Kidney glomerular epithelial cell (primary cell): ENCODE measurements at places on chromosomes 3 and 15.

- DNase-seq: peak; percentile 29
Measured at GRCh38 chr3:28667646-28668621, 319.3 kb upstream of the AZI2 start.

DNA sequence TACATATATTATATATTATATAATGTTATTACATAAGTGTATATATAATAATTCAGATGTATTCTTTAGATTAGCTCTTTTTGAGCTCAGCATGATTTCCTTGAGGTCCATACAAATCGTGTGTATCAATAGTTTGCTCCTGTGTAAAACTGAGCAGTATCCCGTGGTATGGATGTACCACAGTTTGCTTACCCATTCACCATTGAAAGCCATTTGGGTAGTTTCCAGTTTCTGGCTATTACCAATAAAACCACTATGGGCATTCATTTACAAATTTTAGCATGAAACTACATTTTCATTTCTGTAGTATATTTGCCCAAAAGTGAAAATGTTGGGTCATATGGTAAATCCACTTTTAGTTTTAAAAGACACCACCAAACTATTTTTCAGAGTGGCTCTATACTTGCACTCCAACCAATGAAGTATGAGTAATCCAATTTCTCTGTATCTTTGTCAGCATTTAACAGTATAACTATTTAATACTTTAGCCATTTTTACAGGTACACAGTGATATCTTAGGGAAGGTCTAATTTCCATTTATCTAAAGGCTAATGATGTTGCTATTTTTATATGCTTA, 1361.4 kb upstream of the GBE1 start:
- DNase-seq: no peak

GRCh38 chr3:184691397-184692231, 20.2 kb downstream of the MAGEF1 start:
- no peak for DNase-seq

DNA sequence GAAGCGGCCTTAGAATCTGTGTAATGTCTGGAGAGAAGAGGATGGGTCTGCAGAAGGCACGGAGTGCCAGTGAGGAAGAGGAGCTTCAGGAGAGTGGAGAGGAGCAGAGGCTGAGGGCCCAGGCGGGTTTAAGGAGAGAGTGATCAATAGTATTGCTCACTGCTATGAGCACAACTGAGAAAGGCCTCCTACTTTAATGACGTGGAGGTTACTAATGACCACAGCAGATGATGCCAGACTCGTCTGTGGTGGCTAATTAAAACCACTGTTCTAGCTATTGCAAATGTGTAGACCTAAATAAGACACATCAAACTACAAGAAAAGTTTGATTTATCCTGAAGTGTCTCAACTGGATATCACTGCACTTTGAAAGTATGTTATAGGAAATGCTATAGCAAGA, 33.2 kb downstream of the MTMR10 start:
- DNase-seq: no peak

DNA sequence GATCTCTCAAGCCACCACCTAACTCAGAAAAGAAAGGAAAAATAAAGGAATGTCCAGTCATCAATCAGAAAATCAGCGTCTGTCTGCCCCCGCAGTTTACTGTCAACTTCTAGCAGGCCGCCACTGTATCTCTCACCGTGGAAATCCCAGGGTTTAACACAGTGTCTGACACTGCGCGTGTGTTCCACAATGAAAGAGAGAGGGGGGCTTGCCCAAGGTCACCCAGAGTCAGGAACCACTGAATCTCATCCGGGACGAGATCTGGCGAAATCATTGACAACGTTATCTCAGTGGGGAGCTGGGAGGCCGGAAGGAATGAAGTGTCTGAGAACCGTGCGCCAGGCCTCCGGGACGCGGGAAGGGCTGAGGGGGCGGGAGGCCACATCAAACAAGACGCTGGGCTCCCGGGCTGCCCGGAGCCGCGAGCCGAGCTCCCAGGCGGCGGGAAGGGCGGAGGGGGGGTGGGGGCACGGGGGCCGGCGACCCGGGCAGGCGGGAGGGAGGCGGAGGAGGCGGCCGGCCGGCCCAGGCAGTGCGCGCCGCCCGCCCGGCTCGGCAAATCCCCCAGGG, 2.2 kb upstream of the HES1 start:
- peak; percentile 84 for DNase-seq

- DNase-seq: no peak
Measured at GRCh38 chr15:22945071-22945470, 35.1 kb downstream of the CYFIP1 start.

- no peak for DNase-seq
Measured at GRCh38 chr3:188595890-188596376, 442.0 kb downstream of the LPP start.

- no peak for DNase-seq
Measured at GRCh38 chr3:44782891-44783290, 21.3 kb downstream of the KIF15 start.

- no peak for DNase-seq
Measured at GRCh38 chr3:64578797-64579196, 109.0 kb downstream of the ADAMTS9 start.

GRCh38 chr3:159791336-159791735, 197.3 kb upstream of the IL12A start:
- no peak for DNase-seq

GRCh38 chr3:42184651-42185443, 81.1 kb downstream of the CCK start:
- DNase-seq: no peak

DNA sequence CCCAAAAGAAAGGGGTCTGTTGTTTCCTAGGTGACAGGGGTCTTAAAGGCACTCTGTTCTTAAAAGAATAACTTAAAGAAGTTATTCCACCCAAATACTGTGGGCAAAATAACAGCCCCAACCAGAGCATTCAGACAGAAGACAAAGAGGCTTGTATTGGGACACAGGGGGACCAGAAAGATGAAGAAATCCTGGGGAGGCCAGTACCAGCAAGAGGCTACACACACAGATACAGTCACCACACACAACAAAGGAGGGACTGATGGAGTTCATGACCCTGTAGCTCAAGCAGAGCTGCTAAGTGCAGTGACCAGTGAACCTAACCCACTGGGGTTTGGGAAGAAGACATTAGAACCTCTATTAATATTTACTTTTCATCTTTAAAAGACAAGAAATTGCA, 59.0 kb downstream of the MTHFS start:
- DNase-seq: no peak

GRCh38 chr3:197181741-197182140, 116.7 kb downstream of the DLG1 start:
- no peak for DNase-seq

DNA sequence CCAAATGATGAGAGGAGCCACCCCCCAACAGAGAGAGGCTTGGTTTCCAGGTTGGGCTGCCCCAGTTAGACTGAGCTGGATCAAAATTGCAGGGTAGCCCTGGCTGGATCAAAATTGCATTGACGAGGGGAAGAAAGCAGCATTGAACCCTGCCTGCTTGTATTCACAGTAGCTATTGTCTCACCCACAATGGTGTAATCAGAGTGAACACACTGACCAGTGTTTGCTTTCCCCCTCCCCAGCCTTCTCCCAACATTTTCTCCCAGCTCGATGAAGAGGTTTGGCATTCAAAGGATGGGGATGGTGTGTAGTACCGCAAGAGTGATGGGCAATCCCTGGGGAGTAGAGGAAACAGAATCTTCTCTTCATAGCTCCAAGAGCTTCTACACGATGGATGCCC, 223.8 kb downstream of the ADAMTS9 start:
- DNase-seq: no peak

DNA sequence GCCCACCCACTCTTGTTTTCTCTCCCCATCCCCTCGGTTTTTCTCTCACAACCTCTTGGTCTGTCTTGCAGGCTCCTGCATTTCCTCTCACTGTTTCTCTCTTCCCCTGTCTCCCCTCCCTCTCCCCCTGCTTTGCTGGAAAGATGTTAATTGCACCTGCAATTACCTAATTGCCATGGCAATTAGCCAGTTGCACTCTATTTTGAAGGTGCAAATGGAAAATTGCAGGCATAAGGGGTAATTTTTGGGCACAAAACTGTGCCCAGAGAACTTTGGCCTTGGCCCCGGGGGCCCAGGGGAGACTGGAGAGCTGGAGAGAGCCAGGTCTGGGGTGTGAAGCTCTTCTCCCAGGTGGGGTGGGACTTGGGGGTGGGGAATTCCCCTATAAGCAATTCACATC, 164.5 kb upstream of the TLE3 start:
- DNase-seq: no peak

GRCh38 chr15:93066224-93066681, 22.8 kb downstream of the RGMA start:
- DNase-seq: no peak

DNA sequence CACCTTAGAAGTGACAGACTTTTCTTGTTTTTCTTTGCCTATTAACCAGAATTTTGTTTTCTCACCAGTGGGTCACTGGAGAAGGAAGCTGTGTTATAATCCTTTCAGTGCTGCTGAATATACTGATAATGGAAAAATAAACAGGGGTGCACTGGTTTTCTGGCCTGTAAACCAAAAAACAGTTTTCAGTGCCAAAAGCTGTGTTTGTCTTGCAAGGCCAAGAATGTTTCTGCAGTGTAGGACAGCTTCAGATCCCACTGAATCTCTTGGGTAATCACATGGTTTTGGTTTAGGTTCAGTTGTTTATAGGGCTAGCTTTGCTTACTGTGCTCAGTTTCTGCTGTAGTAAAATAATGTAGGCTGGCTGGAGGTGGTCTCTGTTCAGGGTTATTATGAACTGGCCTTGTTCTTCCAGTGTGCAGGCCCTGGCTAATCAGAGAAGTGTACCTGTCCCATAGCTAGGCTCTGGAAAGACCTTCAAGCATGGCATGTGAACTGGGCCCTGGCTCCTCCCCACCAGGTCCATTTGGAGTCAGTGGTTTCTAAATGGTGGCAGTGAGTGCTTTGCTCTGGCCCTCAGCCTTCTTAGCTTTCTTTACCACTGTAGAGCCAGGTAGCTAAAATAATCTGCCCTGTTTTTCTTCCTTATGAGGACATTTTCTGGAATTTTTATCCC, 18.7 kb downstream of the PDE8A start:
- DNase-seq: no peak

GRCh38 chr3:138186221-138186620, 880 bp upstream of the ARMC8 start:
- DNase-seq: no peak

DNA sequence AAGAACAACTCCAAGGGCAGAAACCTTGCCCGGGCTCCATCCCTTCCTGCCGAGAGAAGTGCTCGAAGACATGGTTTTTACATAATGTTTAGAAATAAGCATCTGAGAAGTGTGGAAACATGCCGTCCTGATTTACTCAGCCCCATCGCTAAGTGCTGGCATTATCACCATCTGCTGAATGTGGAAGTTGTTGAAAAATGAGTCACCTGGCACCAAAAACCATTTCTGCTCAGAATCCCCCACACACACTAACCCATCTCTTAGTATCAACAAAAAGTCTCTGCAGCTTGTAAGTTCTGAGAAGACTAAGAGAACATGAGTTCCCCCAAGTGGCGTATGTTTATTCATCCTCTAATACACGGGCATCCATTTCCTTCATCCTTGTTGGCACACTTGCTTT, 51.0 kb upstream of the ARL8B start:
- no peak for DNase-seq

GRCh38 chr15:88529021-88529630, 17.4 kb downstream of the DET1 start:
- no peak for DNase-seq

GRCh38 chr15:83871808-83872559, 218.1 kb downstream of the ADAMTSL3 start:
- DNase-seq: peak; percentile 45

- DNase-seq: no peak
Measured at GRCh38 chr15:85750319-85751290, 44.1 kb downstream of the KLHL25 start.

GRCh38 chr3:118772547-118773011, 262.1 kb downstream of the IGSF11 start:
- peak; percentile 23 for DNase-seq

DNA sequence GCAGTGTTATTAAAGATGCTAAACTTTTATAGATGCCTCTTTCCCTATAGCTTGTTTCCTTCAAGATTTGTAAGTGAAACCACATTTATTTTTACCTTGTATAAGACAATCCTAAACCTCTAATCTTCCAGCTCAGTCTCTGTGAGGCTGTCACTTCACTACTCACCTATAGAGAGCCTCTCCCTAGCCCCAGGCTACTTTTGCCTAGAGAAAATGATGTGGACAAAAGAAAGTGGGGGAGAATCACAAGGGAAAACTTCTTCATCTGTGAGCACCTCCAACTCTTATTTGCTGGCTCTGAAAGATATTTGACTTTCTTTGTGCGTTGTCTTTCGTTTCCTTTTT, 74.9 kb upstream of the SCN5A start:
- DNase-seq: no peak

- peak; percentile 44 for DNase-seq
Measured at GRCh38 chr3:124281453-124282316, 289.8 kb upstream of the ROPN1 start.

GRCh38 chr3:189792046-189792929, 161.1 kb downstream of the TP63 start:
- no peak for DNase-seq

DNA sequence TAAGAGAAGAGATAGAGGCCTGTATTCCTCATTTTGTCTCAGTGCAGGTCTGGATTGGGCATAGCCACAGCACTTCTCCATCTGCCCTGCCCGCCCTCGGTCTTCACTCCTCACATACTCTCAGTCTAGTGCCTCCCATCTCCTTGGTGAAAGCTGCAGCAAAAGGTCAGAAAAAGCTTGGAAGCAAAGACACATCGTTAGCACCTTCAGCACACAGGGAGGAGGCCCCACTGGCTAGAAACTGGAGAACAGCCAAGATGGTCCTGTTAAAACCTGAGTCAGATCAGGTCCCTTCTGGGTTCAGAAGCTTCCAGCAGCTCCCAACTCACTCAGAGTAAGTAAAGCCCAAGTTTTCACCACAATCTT, 1.6 kb upstream of the KLF15 start:
- no peak for DNase-seq

- DNase-seq: no peak
Measured at GRCh38 chr15:36175741-36176291, 403.6 kb upstream of the CDIN1 start.

DNA sequence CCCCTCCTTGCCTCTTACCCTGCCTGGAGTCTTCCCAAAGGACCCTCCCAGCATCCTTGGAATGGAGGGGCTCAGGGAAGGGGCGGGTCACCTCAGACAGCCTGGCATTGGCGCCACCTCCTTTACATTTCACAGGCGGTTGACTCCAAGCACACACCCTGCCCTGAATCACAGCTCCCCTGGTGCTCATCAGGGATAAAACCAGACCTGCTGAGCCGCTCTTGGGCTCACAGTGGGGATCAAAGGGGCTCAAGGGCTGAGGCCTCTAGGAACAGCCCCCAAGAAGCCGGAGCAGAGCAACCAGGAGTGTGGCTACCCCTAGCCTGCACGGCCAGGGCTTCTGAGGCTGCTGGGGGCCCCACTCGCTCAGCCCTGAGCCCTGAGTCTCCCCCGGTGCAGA, 16.6 kb downstream of the LINGO1 start:
- no peak for DNase-seq
